Activated CD4-positive, alpha-beta T cell treated with anti-CD3 and anti-CD28 coated beads, Interleukin-2, amount 10 ng/mL, durations not matched to agents 24 days and 14 days (primary cell): ENCODE measurements at places on chromosomes 5 and 9. TPM values are rescaled to one million over a fixed set of nuclear protein-coding genes. Genes with fewer than 3 reads are reported as not detected.

GRCh38 chr5:122155546-122155945 lies 26.2 kb downstream of the ZNF474 start:
- H3K4me1 ChIP-seq = no peaks in the 10 kb centered on the region
- DNase-seq = no peak
- no peaks in the 10 kb centered on the region for H3K27me3 ChIP-seq
- no peak overlapping the region for H3K4me3 ChIP-seq
- no peaks in the 10 kb centered on the region for H3K36me3 ChIP-seq

- no peak overlapping the region for H3K4me3 ChIP-seq
- H3K36me3 ChIP-seq = no peaks in the 10 kb centered on the region
- no peak for DNase-seq
- H3K27ac ChIP-seq = no peak overlapping the region
- H3K27me3 ChIP-seq = no peaks in the 10 kb centered on the region
- no peaks in the 10 kb centered on the region for H3K4me1 ChIP-seq
These were observed 92.8 kb downstream of the GABRG2 start for GRCh38 chr5:162160401-162160800.

- H3K27ac ChIP-seq = no peak overlapping the region
- no peaks in the 10 kb centered on the region for H3K27me3 ChIP-seq
- no peaks in the 10 kb centered on the region for H3K4me1 ChIP-seq
- H3K36me3 ChIP-seq = no peaks in the 10 kb centered on the region
These were observed 59.9 kb downstream of the VAV2 start for GRCh38 chr9:133932181-133932580.

- no peak for DNase-seq
- H3K27me3 ChIP-seq = no peaks in the 10 kb centered on the region
- H3K36me3 ChIP-seq = no peaks in the 10 kb centered on the region
- no peak overlapping the region for H3K4me3 ChIP-seq
- H3K4me1 ChIP-seq = no peaks in the 10 kb centered on the region
These were observed 61.8 kb upstream of the TBC1D2 start for GRCh38 chr9:98317134-98317857.

GRCh38 chr9:135370411-135371375 lies 108.9 kb upstream of the PPP1R26 start:
- no peak overlapping the region for H3K27ac ChIP-seq
- H3K4me1 ChIP-seq = no peaks in the 10 kb centered on the region
- H3K4me3 ChIP-seq = no peak overlapping the region
- H3K36me3 ChIP-seq = no peaks in the 10 kb centered on the region

DNA sequence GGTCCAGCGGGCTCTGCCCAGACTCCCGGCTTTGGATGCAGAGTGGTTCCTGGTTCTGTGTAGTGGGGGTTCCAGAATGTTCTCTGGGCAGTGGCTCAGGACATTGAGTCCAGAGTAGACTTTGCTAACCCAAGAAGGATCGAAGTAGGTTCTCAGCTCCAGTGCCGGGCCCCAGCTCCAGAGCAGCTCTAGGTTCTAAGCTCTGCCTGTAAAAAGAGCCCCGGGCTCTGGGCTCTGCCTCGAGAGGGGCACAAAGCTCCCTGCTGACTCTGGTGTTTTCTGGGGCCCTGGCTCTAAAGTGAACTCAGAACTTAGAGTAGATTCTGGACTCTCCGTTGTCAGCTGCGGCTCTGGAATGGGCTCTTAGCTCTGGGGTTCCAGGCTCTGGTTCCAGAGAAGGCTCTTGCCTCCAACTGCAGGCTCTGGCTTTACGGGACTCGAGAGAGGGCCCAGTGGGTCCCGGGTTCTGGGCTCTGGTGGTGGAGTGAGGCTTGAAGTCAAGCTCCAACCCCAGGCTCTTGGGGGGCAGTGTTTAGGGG lies 414 bp downstream of the WDR38 start:
- peaks cover 7% of the 10 kb centered on the region for H3K4me1 ChIP-seq
- H3K27me3 ChIP-seq = peaks cover 12% of the 10 kb centered on the region
- peaks cover 21% of the 10 kb centered on the region for H3K36me3 ChIP-seq
- DNase-seq = no peak
- H3K4me3 ChIP-seq = peak overlapping the region; percentile 72
- H3K27ac ChIP-seq = no peak overlapping the region

DNA sequence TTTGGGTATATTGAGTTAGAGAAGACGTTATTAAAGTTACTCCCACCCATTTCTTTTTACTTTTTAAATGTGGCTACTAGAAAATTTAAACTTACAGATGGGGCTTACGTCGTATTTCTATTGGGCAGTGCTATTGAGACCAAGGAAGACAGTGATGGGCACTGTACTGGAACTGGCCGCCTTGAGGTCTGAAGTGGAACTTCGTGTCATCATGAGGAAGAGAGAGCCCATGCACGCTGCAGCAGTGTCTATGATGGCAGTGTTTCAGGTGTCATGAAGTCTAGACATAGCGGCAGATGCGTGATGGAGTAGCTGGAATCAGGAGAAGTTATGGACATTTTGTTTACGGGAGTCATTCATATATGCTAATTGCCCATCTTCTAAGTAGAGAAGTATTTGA lies 143.7 kb downstream of the LRRC70 start:
- no peak overlapping the region for H3K4me3 ChIP-seq
- DNase-seq = no peak
- H3K27ac ChIP-seq = no peak overlapping the region
- H3K36me3 ChIP-seq = no peaks in the 10 kb centered on the region
- H3K27me3 ChIP-seq = peaks cover 27% of the 10 kb centered on the region

DNA sequence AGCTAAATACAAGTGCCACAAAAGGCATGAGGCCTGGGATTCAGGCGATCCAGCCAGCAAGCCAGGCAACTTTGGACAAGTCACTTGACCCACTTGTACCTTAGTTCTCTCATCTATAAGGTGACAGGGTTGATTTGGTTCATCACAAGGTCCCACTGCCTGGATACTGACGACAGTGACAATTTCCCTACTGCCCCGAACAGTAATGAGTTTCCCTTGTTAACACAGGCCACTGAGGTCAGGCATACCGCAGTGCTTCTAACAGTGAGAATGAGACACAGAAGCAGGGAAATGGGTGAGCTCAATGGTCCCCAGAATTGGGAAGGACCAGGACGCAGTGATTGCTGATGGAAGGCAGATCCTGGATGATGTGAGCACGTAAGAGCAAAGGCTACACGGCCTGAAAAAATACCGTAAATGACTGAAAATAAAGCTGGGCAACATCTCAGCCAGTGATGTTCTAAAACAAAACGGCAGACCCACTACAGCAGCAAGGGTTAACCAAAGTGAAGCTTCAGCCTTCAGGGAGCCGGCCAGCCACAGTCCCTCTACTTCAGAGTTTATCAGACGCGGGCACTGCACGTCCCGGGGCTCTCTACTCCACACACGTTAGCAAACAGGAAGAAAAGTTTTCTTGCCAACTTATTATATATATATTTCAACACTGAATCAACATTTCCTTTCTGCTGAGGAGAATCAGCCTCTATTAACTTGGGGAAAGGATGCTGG lies 846 bp downstream of the MGAT1 start:
- H3K4me3 ChIP-seq = peak overlapping the region; percentile 87
- H3K27ac ChIP-seq = peak overlapping the region; percentile 87
- DNase-seq = no peak

PTPRD gene
- not detected in 2 replicates for total RNA-seq

DCTN3 gene
- total RNA-seq = 50.9 and 57.0 TPM in 2 replicates
